GOT3 (cell line): ENCODE measurements at places on chromosomes 16 and 17.

- DNase-seq: no peak
Observed at GRCh38 chr16:8863594-8864424, 5.0 kb downstream of the CARHSP1 start.

- DNase-seq: no peak
Observed at GRCh38 chr17:20214794-20215193, 205.6 kb downstream of the SPECC1 start.

DNA sequence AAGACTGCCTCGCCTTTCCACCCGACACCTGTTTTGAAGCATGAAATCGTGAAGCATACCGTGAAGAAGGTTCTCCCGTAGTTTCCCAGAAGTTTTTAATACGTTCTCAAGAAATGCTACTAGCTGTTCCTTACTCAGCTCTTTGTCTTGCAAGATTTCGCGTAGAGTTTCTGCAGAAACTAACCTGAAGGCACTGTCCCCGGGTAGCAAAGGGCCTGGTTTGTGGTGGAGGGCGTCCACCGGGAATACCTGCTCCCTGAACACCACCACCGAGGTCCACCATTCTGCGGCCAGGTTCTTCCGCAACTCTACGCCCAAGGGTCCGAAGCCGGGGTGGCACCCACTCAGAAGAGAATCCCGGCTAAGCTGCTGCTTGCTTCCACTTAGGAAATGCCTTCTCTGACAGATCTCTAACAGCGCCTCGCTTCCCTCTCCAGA is 487 bp downstream of the POLG2 start:
- DNase-seq: no peak

GRCh38 chr17:41813152-41813680 is 412 bp downstream of the FKBP10 start:
- no peak for DNase-seq

DNA sequence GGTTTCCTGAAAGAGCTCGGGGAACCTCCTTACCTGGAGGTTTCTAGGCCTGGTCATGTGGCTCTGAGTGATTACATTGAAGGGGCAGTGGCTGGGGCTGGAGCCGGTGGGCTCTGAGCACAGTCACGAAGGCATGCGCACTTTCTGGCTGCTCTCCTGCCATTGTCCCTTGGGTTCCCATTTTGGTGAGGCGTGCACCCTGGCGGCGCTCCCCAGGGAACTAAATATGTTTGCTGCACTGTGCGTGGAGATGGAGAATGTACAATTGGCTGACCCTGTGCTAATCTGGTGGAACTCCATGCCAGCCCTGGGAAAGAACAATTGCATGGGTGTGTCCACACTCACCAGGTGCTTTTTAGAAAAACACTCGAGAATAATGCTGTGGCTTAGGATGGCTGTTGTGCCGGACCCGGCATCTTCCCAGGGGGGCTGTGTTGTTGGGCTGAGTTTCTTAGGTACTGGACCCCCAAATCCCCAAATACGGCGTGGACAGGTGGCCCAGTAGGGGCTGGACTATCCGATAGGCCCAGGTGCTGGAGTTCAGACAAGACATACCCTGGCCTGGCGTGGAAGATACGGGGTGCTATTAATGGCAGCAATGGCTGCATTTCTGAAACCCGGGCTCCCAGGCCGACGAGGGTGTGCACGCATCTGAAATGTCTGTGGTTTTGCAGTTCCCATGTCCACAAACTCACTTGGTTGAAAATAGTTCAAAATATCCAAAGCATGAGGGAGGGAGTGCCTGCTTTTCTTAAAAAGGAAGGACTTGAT is 230.5 kb downstream of the SEC14L1 start:
- no peak for DNase-seq

GRCh38 chr17:76701471-76701967 is 9.2 kb downstream of the MXRA7 start:
- DNase-seq: no peak
